ENCODE measurements at places on chromosomes 2 and 18.

DNA sequence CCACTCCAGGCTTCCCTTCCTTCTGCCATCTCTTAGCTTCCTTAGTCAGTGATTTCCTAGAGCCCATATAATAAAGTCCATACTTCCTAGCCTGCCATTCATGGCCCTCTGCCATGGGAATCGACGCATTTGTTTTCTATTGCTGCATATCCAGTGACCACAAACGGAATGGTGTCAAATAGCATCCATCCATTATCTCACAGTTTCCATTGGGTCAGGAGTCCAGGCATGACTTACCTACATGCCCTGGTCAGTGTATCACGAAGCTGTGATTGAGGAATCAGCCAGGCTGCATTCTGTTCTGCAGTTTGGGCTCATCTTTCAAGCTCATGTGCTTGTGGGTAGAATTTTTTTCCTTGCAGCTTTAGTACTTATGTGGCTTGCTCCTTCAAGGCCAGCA is 209.7 kb upstream of the EPAS1 start:
- DNase-seq: no peak

- DNase-seq: no peak
Observed at GRCh38 chr2:200944467-200945394, 18.7 kb downstream of the ORC2 start.

DNA sequence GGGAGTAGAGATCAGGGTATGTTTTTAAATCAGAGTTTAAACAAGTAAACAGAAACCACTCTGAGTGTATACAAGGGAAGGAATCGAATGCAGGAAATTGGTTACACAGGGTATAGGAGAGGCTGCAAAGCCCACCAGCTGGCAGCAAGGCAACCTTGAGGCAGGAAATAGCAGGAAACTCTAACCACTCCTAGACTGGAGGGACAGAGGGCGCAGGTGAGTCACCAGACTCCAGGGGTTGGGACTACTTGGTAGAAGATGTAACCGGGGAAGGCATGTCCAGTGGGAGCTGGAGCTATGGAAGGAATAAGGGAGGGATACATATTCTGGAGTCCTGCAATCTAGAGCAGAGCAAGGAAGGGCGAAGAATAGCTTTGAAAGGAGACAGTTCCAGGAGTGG is 152.3 kb downstream of the MEIS1 start:
- DNase-seq: no peak

- no peak for DNase-seq
Observed at GRCh38 chr2:233799087-233799665, 21.0 kb downstream of the MROH2A start.

GRCh38 chr2:193793914-193794313 is 1599.2 kb upstream of the TMEFF2 start:
- DNase-seq: no peak

DNA sequence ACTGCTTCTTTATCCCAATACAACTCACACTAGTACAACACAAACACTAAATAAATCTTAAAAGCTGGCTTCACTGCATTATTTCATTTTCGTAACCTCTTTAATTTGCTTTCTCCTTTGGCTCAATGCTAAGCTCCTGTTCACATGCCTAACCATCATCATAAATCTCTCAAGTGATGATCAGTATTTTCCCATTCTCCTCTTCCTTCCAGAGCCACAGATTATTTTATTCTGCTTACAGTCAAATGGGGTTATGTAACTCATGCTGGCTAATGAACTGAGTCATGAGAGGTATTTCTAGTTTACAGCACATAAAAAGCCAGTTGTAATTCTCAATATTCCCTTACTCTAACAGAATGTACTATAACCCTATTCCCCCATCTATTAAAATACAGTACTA is 350.4 kb upstream of the ZC3H15 start:
- DNase-seq: no peak

DNA sequence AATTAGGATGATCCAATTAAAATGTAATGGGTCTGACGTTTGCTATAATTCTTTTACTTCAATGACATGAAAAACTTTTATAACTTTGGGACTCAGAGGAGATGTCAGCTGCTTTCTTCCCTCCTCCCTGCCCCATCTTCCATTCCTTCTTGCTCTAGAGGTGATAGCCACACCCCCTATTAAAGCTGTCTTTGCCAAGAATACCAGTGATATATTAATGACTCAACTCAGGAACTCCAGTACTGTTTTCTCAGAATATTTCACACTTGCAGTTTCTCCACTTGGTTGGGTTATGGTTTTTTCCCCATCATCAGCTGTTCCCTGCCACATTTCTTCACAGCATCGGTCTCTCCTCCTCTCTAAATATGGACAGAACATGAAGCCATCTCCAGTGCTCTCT is 184.0 kb downstream of the KCNE4 start:
- no peak for DNase-seq

DNA sequence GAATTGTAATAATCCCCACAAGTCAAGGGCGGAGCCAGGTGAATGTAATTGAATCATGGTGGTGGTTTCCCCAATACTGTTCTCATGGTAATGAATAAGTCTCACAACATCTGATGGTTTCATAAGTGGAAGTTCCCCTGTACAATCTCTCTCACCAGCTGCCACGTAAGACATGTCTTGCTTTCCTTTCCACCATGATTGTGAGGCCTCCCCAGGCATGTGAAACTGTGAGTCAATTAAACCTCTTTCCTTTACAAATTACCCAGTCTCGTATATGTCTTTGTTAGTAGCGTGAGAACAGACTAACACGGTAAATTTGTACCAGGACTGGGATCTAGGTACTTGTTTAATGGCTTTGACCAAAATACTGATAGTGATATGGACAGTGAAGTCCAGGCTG is 744.3 kb upstream of the REG3G start:
- DNase-seq: no peak

- no peak for DNase-seq
Observed at GRCh38 chr2:116719836-116720235, 1094.7 kb upstream of the DDX18 start.

DNA sequence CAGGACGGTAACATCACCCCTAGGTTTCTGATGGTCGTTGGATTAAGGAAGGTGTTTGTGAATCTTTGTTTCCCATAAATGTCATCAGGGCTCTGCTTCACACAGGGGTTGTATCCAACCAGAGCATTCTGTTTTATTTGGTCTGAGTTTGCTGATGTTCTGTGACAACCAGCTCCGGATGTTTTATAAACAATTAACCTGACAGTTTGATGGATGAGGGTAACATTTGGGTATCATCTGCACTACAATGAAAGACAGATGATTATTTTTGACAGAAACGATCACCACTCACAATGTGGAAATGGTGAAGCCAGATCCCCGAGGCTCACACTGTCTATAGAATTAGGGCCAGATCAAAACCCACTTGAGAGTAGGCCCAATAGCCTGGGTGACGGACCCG is 107.1 kb downstream of the CDC42EP3 start:
- DNase-seq: no peak

GRCh38 chr2:83633423-83633822 is 825.7 kb downstream of the SUCLG1 start:
- no peak for DNase-seq

DNA sequence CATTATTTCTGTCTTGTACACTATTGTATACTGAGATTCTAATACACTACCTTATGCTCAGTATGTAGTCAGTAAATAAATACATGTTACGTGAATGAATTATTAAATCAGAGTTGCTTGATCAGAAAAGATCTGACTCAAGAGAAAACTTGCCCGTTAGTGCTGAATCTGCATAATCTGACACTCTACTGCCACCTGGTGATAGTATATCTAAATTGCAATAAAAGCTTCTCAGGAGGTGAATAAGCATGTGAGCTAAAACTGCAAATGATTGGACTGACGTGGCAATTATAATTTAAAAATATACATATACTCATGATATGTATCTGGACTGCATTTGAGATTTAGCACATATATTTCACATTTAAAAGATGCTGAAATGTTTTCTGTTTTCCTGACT is 70.4 kb downstream of the KIAA1328 start:
- no peak for DNase-seq

- no peak for DNase-seq
Observed at GRCh38 chr2:1538663-1539062, 125.4 kb downstream of the TPO start.

DNA sequence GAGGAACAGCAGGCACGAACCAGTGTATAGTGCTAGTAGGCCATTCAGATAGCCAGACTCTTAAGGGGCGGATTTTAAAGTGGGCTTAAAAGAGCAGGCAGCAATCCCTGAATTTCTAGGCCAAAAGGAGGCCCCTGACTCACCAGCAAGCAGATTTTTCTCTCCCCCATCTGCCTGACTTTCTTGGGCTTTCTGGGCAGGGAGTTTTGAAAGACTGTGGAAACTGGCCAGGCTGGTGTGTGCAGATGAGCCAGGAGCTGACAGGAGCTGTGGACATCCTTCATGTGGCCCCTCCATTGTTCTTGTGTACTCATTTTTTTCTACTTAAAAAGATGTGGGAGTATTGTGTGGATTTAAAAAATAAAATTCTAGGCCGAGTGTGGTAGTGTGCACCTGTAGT is 59.0 kb downstream of the GLI2 start:
- DNase-seq: no peak

DNA sequence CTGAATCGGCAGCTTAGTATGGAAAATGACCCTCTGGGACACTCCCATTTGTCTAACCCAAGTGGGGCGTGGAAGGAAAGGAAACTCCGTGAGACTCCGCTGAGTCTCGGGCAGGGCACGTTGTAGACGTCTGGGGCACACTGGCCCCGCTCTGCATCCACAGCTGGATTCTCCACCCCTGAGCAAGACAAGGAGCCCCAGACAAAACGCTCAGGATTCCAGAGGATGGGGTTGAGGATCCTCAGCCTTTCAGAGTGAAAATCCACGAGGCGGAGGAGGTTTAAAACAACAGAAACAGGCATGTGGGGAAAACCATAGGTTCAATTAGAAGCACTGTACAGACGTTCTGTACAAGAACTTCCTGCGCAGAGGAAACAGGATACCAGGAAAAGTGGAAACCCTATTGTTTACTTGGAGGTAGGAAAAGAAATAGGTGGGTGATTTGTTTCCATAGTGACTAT is 124.9 kb upstream of the ZNF236 start:
- no peak for DNase-seq

GRCh38 chr2:240650254-240650965 is 25.1 kb downstream of the GPR35 start:
- no peak for DNase-seq

GRCh38 chr18:48371854-48372602 is 37.2 kb downstream of the ZBTB7C start:
- no peak for DNase-seq

- no peak for DNase-seq
Observed at GRCh38 chr2:122982936-122983335, 1042.2 kb upstream of the CNTNAP5 start.

DNA sequence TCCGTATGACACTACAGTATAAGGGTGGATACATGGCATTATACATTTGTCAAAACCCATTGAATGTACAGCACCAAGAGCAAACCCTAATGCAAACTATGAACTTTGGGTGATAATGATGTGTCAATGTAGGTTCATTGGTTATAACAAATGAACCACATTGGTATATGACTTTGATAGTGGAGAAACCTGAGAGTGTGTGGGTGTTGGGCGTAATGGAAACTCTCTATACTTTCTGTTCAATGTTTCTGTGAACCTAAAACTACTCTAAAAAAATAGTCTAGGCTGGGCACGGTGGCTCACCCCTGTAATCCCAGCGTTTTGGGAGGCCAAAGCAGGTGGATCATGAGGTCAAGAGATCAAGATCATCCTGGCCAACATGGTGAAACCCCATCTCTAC is 6.5 kb upstream of the ACTG2 start:
- DNase-seq: no peak

DNA sequence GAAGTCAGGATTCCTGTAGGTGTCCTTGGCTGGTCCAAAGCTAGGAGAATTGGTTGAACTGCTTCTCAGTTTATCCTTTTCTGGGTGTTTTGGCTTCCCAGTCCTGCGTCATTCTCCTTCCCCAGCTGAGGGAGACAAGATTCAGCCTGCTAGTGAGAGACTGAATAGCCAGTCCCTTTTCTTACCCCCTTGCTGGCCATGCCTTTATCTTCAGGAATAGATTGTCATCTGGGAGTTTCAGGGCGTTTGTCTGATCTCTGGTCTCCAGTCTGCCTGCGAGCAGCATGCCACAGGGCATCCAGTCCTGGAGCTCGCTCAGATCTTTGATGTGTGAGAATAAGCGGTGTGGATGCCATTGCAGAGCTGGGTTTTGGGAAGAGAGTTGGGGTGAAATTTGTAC is 5.8 kb downstream of the MYO1B start:
- DNase-seq: no peak
